ENCODE measurements at places on chromosomes 5 and 9.

- DNase-seq, result no peak
Observed at GRCh38 chr9:35656348-35656747, 1.5 kb downstream of the RMRP start.

- DNase-seq, result no peak
Observed at GRCh38 chr9:77907585-77907984, 124.0 kb downstream of the GNAQ start.

- no peak for DNase-seq
Observed at GRCh38 chr5:95711501-95712346, 19.4 kb upstream of the RHOBTB3 start.

- no peak for DNase-seq
Observed at GRCh38 chr5:27020973-27021372, 17.4 kb downstream of the CDH9 start.

- DNase-seq, result no peak
Observed at GRCh38 chr9:110115826-110116542, 92.0 kb downstream of the C9orf152 start.

DNA sequence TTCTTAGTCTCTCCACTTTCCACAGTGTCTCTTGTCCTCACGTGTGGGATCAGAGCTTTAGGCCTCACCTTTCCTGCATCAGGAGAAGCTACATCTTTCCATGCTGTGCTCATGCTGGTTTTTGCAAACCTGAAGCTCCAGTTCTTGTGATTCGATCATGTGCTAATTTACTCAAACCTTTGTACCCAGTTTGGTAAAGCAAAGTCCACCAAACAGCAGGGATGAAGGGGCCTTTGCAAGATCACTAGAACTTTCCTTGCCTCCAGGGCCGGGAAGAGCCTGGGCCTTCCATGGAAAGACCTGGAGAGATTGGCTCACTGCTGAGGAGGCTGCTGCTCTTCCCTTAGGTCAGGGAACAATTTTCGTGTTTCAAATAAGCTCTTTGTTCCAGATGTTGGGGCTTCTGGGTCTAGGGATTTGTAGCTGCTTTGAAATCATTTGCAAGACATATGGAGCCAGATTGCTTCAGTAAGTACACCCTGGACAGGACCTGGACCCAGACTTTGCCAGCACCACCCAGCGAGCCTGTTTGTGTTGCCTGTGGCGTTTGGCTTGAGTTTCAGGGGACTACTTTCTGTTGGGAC lies 18.7 kb upstream of the SPATA31E1 start:
- DNase-seq, result no peak

GRCh38 chr9:133073086-133074014 lies 11.6 kb downstream of the CEL start:
- no peak for DNase-seq

DNA sequence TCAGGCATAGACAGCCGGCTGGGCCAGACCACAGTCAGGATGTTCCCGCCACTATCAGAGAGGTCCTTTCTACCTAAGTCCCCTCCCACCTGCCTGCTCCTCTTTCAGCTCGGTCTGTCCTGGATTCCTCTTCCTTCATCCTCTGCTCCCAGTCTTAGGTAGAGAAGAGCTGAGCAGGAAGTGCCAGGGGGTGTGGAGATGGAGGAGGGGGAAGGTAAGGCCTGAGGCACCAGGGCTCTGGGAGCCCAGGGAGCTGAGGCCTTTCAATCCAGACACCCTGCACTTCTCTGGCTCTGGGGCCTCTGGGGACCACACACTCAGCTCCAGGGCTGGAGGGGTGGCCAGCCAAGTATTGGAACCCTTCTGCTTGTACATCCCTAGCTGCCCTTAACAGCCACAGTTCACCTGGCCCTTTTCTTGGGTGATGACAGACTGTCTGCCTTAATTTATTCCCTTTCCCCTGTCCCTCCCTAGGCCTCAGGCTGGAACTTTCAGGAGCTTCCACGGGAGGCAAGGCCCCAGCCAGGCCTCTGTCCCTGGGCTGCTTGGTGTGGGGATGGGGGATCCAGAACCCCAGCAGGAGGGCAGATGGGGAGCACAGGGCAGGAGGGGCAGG lies 15.6 kb downstream of the IRF1 start:
- no peak for DNase-seq

GRCh38 chr9:123843703-123844102 lies 86.2 kb downstream of the DENND1A start:
- DNase-seq, result no peak

DNA sequence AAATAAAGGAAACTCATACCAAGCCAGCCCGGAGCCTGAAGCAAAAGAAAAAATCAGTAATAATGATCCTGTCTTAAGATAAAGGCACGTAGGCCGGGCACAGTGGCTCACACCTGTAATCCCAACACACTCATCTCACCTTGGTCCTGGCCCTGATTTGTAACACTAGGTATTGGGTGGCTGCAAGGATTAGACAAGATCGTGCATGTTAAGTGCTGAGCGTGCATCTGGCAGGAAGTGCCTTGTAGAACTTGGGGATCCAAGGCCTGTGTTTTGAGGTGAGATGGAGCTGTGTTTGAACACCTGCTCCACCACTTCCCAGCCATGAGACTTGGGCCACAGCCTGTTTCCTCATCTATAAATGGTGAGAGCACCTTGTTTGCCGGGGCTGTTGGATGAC lies 41.5 kb downstream of the SPRY4 start:
- no peak for DNase-seq

GRCh38 chr9:5425006-5425628 lies 12.6 kb downstream of the PLGRKT start:
- DNase-seq, result no peak

- no peak for DNase-seq
Observed at GRCh38 chr9:94169968-94170367, 85.7 kb downstream of the PTPDC1 start.

- DNase-seq, result no peak
Observed at GRCh38 chr9:109574061-109574882, 76.2 kb upstream of the PTPN3 start.

DNA sequence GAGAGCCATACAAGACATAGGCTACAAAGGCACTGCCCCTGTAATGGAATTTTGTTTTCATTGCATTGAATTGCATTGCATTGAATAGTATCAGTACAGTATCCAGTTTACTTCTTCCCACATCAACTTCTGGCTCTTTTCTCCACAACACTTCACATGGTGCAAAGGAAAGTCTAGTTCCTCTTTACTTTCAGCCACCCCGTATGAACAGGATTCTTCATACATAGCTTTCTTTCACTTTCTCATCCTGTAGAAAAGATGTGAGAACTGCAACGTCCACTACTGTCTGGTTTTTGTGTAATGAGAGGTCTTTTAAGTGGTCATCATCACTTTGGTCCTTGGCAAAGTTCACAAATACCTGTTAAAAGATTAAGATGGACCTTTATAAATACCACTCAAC lies 20.2 kb downstream of the NIPSNAP3B start:
- no peak for DNase-seq

DNA sequence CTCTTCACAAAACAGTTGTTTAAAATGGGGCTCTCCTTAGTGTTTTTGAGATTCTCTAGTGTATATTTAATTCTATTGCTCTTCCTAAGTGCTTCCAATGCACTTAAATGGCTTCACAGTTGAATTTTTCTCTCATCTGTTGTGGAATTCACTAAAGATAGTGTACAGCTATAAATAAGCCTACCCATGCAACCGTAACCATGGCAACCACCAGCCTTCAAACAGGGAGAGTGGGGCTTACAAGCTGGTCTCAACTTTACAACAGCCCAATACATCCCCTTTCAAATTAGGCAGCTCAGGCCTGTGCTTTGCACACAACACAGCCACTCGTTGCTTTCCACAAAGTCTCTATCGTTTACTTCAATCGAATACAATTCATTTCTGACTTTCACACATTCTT lies 144.0 kb upstream of the PLPPR1 start:
- no peak for DNase-seq

DNA sequence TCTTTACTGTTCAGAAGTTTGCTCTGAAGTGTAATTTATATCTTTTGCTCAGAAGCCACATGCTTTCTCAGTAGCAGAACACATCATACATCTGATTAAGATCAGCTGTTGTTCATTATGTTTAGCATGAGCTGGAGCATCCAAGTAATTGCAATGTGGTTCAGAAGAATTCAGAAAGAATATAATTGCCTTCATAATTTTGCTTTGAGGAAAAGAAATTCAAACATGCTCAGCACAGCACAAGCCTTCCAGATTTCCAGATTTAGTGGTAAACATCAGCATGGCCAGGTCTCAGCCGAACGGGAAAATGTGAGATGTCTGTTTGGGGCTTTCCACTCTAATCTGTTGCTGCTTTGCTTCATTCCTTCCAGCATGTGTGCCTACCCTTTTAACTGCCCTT lies 65.9 kb downstream of the ITGA1 start:
- DNase-seq, result no peak

- DNase-seq, result no peak
Observed at GRCh38 chr5:9314558-9314957, 231.3 kb downstream of the SEMA5A start.

- DNase-seq, result no peak
Observed at GRCh38 chr9:92668746-92669526, 995 bp downstream of the IPPK start.

DNA sequence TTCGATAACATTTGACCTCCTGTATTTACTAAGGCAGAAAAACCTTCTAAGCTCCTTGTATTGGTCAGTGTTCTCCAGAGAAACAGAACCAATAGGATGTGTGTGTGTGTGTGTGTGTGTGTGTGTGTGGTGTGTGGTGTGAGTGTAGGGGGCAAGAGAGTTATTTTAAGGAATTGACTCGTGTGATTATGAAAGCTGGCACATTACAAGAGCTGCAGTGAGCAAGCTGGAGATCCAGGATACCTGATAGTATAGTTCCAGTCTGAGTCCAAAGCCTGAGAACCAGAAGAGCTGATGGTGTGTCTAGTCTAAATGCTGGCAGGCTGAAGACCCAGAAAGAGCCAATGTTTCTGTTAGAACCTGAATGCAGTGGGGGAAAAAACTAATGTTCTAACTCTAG lies 21.2 kb upstream of the PIK3R1 start:
- DNase-seq, result no peak

DNA sequence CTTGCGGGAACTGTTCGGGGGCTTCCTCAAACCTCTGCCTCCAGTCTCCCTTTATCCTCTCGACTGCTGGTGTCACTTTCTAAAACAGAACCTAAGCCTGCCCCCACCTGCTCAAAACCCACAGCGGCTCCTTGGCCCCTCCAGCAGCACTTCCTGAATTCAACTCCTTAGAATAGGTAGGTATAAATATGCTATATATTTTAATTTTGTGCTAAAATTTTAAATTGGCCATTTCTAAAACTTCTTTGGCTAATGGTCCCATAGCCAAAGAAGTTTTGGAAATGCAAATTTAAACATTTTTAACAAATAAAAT lies 71.8 kb upstream of the TBC1D2 start:
- no peak for DNase-seq

DNA sequence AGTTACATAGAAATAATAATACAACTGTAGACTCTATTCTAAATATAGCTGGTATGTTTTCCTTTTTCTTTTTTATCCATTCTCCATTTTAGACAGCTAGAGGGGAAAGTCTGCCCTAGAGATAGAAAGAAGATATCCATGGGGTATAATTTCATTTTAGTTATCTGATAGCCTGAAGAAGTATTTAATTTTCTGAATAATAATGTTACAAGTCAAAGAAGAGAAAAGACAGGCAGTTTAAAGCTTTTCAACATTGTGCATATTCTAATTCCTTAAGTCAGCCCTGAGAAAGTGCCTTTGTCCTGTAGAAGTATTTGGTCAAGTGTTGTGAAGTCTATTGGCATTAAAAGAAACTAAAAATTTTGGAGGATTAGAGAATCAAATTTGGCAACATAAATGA lies 2.5 kb upstream of the VCAN start:
- no peak for DNase-seq

GRCh38 chr9:21030389-21031035 lies 928 bp downstream of the HACD4 start:
- DNase-seq, result no peak

DNA sequence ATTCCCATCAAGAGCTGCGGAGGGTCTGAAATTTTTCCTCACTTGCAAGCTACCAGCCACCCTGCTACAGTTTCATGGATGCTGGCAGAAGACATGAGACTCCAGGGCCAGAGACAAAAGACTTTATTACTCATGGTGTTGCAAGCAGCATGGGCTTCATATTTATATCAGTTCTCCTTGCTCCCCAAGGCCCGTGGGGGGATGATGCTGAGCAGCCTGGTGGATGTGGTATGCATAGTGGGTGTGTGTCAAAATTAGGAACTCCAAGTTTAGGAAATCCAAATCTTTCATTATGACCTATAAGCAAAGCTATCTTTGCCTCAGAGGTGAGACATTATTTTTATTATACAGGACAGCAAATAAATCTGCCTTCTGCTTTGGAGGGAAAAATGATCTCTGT lies 105.7 kb upstream of the ALDH1B1 start:
- DNase-seq, result no peak

DNA sequence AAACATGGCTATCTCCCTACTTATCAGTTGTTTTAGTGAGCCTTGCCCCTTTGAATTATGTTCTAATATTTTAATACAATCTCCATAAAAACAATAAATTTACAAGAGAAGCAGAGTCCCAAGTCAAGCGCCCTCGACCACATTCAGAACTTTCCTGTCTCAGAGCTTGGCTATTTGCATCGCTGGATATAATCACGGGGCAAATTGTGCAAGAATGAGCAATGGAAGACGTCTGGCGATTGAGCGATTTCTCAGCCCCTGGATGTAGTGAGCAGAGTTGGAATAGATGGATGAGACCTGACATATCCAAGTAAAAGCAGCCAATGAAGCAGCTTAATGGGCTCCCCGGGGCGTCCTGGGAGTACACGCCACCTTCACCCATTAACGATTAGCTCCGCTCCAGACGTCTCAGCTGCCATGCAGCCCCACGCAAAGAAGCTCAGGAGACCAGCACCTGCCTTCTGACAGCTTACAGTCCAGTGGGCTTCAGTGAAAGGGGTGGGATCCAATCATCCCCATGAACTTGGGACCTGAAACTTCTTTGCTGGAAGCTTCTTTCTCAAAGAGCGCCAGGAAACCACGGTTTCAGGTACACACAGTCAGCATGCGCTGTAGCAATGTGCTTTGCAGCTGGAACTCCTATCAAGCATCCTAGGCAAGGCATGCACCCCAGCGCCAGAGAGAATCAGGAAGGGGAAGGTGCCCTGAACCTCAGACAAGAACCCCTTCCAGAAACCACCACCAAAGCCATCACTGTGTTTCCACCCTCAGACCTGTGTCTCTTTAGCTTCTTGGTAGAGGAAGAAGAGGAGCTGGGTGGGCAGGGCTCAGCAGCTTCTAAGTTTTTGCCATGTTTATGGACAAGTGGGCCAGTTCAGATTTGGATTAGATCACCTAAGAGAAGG lies 92.0 kb upstream of the IRX4 start:
- DNase-seq, result no peak

DNA sequence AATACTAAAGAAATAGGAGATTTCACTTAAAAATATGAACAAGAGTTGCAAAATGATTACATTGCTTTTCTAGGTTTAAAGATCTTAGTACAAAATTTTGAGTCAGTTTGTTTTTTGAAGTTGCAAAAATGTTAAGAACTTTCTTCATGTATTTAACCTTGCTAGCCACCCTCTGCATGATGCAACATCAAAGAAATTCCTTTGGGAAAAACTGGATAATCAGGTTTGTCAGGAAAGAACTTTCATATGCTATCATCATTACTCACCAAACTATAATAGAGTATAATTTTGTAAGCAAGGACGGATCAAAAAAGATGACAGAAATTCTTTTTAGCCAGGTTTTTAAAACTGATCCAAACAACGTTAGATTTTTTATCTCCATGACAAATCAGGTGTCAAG lies 116.9 kb upstream of the MRPS30 start:
- DNase-seq, result no peak
